ENCODE measurements at places on chromosomes 7 and 10. TPM values are rescaled to one million over a fixed set of nuclear protein-coding genes. Genes with fewer than 3 reads are reported as not detected.

GRCh38 chr10:13331646-13332045 is 16.4 kb downstream of the SEPHS1 start:
- no peak for DNase-seq

MYO1G gene
- total RNA-seq: 0.26 TPM

- DNase-seq: no peak
Measured at GRCh38 chr7:916291-916941, 38.1 kb downstream of the ADAP1 start.

DNA sequence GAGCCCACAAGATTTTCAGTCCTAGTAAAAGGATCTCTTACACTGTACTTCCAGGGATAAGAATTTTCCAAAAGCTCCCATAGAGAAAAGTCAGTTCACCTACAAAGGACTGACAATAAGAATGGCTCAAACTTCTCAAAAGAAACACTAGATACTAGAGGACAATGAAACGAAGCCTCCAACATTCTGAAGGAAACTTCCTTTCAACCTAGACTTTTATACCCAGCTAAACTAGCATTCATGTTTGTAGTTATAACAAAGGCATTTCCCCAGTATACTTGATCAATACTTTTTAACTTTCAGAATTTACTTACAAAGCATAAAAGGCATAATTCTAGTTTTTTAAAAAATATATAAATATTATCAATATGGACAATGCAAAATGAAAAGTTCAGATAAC is 41.0 kb upstream of the DNAAF5 start:
- DNase-seq: no peak

GRCh38 chr7:30474485-30474884 is 4.1 kb downstream of the NOD1 start:
- DNase-seq: no peak

- no peak for DNase-seq
Measured at GRCh38 chr7:31805209-31805818, 118.3 kb downstream of the PPP1R17 start.

HECW1 gene
- not detected for total RNA-seq

DNA sequence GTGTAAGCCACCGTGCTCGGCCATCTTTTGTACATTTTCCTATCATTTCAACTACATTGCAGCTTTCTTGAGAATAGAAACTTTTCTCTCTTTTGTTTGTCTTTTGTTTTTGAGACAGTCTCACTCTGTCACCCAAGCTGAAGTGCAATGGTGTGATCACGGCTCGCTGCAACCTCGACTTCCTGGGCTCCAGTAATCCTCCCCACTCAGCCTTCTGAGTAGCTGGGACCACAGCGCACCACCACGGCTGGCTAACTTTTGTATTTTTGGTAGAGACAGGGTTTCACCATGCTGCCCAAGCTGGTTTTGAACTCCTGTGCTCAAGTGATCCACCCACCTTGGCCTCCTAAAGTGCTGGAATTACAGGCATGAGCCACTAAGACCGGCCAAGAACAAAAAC is 31.3 kb upstream of the DAGLB start:
- no peak for DNase-seq

Measured in SK-MEL-5 (cell line).